ENCODE measurements at places on chromosomes 12 and 14.

DNA sequence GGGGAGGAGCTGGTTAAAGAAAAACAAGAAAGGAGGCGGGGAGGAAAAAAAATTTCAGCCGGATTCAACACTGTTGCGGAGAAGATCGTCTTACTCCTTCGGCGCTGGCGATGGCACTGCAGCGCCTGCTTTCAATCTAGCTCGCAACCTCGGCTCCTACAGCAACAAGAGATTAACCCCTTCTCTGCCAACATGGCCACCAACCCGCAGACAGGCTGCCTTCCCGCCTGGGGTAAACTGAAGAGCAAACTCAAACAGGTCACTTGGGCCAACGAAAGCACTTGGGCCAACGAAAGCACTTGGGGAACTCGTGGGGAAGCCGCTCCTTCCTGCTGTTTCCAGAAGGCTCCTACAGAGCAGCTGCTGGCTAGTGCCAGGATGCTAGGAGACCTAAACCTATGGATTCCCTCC lies 73.7 kb downstream of the CIT start:
- no peak for DNase-seq

- no peak for DNase-seq
Measured at GRCh38 chr14:92041203-92041602, 1.3 kb upstream of the TRIP11 start.

DNA sequence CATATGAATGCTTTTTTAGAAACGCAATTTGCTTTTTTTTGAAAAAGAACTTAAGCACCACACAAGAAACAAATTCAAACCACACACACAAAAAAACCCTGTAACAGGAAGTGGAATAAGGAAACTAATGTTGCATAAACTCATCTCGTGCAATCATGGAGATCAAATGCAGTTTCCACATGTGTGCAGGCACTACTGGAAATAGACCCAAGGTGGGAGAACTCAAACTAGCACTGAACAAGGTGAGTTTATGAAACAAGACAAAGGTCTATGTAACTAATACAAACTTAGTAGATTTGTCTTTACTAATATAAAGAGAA lies 17.5 kb downstream of the NIN start:
- DNase-seq: peak; percentile 88

- DNase-seq: no peak
Measured at GRCh38 chr14:60817113-60817512, 82.6 kb downstream of the MNAT1 start.

DNA sequence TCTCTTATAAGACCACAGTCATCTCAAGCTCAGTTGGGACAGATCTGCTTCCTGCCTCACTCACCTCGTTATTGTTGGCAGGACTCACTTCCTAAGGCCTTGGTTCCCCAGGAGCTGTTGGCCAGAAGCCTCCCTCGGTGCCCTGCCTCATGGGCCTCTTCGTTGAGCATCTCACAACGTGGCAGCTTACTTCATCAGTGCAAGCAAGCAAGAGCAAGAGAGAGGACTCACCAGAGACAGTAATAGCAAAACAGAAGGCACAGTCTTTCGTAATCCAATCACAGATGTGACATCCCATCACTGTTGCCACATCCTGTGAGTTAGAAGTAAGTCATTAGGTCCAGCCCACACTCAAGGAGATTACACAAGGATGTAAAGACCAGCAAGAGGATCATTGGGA lies 5.1 kb upstream of the NUMB start:
- DNase-seq: peak; percentile 89

- no peak for DNase-seq
Measured at GRCh38 chr12:70194076-70194475, 49.2 kb upstream of the CNOT2 start.

DNA sequence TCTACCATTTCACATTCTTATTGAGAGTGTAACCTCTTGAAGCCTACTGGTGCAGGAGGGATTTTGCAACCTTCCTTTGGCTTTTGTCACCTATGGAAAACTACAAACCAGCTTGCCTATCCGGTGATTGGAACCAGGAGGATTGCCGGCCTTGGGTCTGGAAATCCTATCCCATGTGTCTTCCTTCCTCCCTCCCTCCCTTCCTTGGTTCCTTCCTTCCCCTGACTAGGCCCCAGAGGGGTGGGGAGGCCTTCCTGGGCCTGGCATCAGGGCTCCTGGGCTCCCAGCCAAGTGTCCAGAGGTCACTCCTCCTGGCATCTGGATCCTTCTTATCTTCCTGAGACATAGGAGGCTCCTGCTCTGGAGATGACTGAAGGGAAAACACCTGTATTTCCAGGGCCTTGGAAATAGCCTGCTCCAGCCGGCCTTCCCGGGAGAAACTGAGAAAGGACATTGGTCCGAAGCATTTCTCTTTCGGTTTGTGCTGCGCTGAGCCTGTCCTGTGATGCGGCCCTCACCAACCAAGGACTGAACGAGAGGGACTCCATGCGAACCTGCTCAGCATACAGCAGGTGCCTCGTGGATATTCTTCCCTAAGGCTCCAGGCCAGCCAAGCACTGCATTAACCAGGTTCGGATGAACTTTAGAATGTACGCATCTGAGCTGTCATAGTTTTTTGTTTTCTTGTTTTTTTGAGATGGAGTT lies 43.4 kb downstream of the PSMA6 start:
- DNase-seq: peak; percentile 40

DNA sequence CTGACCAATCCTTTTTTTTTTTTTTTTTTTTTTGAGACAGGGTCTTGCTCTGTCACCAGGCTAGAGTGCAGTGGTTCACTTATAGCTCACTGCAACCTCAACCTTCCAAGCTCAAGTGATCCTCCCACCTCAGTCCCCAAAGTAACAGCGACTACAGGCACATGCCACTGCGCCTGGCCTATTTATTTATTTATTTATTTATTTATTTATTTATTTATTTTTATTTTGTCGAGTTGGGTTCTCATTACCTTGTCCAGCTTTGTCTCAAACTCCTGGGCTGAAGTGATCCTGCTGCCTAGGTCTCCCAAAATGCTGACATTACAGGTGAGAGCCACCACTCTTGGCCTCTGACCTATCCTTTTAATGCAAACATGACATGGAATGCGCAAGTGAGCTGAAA lies 124.4 kb downstream of the GXYLT1 start:
- no peak for DNase-seq

DNA sequence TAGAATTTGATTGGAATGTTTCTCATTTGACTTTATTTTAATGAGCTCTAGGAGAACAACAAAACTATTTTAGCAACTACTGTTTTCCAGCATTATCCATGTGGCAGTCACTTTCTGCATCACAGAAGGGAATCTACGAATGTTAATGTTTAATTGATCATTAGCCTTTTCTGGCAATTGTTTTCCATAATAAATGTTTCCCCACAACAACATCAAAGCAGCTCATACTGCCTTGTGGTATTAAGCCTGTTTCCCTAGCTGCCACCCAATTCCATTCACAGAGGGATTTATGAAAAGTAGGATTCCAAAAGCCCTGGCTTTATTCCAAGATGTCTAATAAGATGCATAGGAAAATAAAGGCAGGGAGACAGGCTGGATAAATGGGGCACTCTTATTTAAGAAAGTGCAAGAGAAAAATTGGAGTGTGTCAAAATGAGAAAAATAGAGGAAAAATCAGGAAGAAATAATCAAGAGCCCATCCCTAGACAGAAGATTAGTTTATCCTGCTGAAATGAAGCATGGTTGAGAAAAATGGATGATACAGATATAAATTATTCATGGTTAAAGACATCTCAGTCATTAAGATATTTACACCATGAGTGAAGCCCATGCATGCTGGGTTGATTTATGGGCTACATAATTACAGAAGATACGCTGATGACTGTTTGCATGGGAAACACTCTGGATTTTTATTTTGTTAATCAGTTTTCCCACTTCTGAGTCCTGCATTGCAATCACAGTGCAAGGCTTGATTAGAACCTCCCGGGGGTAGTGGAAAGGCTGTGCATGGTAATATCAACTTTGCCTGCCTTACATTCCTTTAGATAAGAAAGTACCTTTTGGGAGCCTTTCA lies 180.3 kb downstream of the HELB start:
- DNase-seq: no peak

DNA sequence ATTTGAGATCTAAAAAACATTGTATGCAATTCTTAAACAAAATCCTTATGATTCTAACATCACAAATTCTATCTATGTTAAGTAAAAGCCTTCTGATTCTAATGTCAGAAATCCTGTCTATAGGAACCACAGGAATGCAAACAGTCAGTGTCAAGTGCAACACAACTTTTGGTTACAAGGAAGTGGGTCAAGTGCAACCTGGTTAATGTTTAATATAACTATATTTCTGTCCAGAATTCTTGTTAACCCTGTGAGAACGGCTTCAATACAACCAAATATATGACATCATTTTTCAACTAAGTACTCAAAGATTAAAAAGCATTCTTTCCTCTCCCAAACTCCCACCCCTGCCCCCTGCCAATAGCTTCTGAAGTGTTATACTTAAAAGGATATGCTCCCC lies 107.9 kb upstream of the PLEKHA5 start:
- DNase-seq: no peak

DNA sequence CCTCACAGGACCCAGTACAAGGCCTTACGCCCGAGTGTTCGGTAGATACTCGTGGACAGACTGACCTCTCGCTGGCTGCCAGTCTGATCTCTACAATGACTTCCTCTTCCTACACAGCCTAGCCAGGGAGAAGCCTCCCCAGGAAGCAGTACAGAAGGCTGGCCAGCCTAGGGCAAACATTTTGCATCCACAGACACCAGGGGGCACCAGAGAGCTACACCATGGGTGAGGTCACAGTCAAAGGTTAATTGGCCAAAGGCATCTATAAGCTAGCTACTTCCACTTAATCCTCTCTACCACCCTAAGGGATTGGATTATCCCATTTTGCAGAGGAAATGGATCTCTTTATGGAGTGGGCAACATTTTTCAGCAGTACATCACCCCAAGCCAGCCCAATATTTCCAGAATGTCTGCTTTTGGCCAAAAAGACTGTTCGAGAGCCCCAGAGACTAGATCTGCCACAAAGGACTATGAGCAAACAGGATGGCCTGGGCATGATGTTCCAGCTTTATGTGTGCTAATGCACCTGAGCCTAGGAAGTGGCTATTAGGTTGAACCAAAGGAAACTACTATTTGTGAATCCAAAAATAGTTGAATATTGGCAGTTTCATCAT lies 14.6 kb upstream of the PNMA1 start:
- peak; percentile 97 for DNase-seq

GRCh38 chr14:21054768-21055145 lies 2.9 kb upstream of the RNASE8 start:
- no peak for DNase-seq

GRCh38 chr14:47857646-47858045 lies 182.2 kb upstream of the MDGA2 start:
- no peak for DNase-seq

- no peak for DNase-seq
Measured at GRCh38 chr14:90656973-90657372, 159.3 kb downstream of the TTC7B start.

DNA sequence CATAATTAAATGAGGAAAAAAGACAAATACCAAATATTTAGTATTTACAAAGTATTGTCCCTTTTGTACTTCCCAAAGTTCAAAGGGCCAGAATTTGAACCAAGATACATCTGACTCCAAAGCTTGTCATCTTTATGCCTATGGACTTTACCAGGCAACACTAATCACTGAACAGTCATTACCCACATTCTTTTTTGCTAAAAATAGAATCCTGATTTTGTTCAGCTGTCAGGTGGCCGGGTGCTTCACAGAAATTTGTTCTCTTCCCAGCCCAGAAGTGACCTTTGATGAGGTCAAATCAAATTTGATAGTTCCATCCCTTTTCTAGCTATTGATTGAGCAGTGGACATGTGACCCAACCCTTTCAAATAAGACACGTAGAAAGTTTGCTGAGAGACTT lies 121.6 kb downstream of the LLPH start:
- DNase-seq: no peak

- DNase-seq: no peak
Measured at GRCh38 chr14:102283631-102284129, 21.3 kb downstream of the MOK start.

- DNase-seq: no peak
Measured at GRCh38 chr12:107105410-107105703, 12.0 kb upstream of the CRY1 start.

GRCh38 chr12:3891201-3891600 lies 18.0 kb upstream of the PARP11 start:
- no peak for DNase-seq

DNA sequence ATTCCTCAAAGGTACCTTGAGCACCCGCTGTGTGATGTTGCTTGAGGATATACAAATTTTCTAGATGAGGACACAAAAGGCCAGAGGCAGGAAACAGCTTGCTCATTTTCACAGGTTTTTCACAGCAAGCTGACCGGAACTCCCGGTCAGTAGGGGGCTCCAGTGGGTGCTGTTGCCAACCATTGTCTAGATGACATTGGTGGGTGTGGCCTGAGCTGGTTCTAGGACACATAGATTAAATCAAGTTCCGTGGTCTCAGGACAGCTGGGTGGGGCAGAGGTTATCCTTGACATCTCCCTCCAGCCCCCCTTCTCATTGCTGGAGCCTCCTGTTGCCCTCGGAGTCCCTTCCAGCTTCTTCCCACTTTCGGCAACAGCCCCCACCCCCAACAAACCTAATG lies 153.6 kb upstream of the FKBP4 start:
- peak; percentile 27 for DNase-seq

GRCh38 chr14:56057767-56058166 lies 60.4 kb upstream of the PELI2 start:
- no peak for DNase-seq

DNA sequence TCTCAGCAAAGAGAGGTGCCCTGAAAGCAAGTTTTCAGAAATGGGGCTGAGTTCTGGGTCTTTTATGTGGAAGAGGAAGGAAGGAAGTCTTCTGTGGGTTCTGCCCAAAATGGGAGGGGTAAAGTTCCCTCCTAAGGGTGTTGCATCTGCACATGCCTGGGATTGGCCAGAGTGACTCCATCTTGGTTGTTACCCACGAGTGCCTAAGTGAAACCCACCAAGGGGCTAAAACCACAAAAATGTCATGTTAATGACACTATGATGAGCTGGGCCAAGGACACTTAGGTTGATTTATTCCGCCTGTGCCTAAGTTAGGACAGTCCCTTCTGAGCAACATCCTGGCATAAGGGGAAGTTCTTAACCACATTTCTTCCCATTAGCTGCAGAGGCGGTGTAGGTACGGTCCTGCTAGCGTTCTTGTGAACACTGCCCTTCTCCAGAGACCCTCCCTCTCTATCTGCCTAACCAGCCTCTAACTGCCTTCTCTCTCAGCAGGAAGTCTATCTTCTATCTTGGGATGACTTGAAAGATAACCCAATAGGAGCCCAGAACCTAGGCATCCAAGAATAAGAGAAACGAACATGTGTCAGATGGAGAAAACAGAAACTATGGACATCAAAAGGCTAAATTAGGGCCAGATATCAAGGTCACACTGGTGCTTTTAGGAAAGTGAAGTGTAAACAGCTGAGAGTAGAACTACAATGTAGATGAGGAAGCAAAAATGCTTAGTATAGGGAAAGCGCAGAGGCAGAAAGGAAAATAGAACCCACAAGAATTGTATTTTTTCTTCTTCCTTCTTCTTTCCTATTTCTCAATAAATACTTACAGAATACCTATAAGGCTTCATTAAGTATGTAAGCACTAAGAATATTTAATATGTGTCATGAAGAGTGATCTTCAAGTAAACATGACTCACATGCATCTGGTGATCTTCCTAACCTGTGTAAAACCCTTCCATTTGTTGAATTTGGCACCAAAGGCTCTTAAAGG lies 104.2 kb upstream of the AMN1 start:
- peak; percentile 49 for DNase-seq

GRCh38 chr12:113006641-113007040 lies 28.3 kb downstream of the OAS2 start:
- DNase-seq: no peak

Data from suppressor macrophage (primary cell).